ENCODE measurements at places on chromosomes 11 and 22.

DNA sequence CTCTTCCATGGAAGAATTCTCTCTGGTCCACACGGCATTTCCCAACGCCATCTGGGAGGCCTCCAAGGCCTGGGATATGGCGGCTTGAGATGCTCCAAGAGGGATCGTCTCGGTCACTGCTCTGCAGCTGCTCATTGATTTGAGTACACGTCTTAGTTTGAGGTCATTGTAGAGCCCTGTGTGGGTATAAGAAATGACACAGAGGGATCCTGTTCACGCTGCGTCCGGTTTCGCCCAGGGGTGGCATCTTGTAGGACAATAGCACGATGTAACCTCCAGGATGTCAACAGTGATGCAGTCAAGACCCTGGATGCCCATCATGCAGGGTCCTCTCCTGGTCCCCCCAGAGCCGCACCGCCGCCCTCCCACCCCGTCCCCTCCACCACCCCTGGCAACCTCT lies 564.6 kb downstream of the BRD1 start:
- DNase-seq, result no peak

DNA sequence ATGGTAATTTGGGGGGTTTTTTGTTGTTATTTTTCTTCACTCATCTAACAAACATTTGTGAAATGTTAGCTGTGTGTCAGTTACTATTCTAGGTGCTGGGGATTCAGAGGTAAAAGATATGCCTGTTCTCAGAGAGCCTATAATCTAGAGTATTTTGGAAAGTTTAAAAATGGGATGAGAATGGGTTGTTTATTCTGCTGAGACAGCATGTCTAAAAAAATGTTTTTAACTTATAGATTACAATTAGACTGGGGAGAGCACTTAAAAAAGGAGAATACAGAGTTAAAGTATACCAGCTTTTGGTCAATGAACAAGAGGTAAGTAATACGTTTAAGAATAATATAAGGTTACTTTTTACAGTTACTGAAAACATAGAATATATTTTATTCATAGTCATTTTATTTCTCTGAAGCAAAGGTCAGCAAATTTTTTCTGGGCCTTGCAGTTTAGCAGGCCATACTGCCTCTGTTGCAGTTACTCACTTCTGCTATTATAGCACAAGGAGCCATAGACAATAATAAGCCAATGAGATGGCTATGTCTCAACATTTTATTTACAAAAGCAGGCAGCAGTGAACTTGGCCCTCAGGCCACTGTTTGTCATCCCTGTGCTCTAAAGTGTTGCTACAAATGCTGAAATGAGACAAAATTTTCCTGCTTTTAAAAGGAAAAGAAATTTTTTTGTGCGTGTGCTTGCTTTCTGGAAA lies 60.0 kb downstream of the DKK3 start:
- DNase-seq, result no peak

- DNase-seq, result no peak
These were observed 11.6 kb downstream of the MRGPRF start for GRCh38 chr11:69001243-69002081.

DNA sequence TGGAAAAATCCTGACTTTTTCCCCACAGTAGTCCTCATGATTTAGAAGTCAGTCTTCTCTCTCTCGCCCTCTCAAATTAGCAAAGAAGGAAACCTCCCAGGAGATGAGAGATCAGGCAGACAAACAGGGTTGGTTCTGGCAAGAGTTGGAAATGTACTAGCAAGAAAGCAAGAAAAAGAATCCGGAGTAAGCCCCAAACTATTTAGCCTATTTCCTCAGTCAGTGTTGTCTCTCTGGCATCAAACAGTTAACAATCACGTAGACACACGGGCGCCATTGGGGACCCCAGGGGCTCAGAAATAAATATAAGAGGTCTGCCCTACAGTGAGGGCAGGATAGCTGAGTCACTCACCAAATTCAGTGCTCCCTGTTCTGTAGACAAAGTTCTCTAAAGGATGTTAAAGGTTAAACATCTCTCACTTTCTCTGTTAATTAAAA lies 4.7 kb downstream of the C11orf52 start:
- peak; percentile 25 for DNase-seq

DNA sequence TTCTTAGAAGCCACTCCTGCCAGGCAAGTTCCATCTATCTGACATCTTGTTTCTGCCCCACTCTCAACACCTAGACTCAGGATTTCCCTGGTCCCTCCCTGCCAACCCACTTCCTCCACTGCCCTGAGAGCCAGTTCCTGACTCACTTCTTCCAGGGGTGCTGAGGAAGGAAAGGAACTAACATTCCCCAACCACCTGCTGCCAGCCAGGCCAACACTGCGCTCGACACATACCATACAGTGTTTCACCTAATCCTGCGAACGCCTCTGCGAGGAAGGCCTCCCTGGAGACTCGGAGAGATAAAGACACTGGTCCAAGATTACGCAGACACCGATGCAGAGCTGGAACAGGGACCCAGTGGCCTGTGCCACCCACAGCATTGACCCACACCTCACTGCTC lies 40.2 kb downstream of the MICAL3 start:
- DNase-seq, result no peak

DNA sequence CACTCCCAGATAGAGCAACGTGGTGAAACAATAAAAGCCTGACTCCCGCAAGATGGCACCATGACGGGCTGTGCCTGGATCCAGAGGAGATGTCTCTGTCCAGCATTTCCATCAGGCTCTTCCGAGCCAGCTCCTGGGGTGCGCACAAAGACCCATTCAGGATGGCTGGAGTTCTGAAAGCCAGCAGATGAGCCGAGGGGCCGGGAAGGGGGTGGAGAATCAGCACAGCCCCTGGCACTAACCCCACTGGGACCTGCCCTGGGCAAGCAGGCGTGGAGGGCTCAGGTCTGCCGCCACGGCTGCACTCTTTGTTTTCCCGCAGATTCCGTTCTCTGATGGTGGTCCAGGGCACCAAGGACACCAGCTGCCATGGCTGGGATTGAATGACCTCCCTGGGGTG lies 97.2 kb upstream of the BLID start:
- DNase-seq, result no peak

- no peak for DNase-seq
These were observed 48.6 kb downstream of the ZC3H12C start for GRCh38 chr11:110141812-110142211.
